ENCODE measurements at places on chromosomes 3 and 15. TPM values are rescaled to one million over a fixed set of nuclear protein-coding genes. Genes with fewer than 3 reads are reported as not detected.

- H3K4me3 ChIP-seq = no peak overlapping the region
- no peak for DNase-seq
- H3K36me3 ChIP-seq = no peaks in the 10 kb centered on the region
- no peaks in the 10 kb centered on the region for H3K27me3 ChIP-seq
- no peaks in the 10 kb centered on the region for H3K4me1 ChIP-seq
These were observed 4.7 kb upstream of the MAP2K5 start for GRCh38 chr15:67537771-67538170.

GRCh38 chr3:45145681-45146614 lies at the start of gene CDCP1:
TSS of gene CDCP1 (minus strand) at chr3:45146378. CDS start at chr3:45146287, 91 bp downstream.
- H3K27me3 ChIP-seq = no peaks in the 10 kb centered on the region
- peaks cover 13% of the 10 kb centered on the region for H3K4me1 ChIP-seq
- H3K36me3 ChIP-seq = no peaks in the 10 kb centered on the region
- no peak within 1 kb of the TSS for H3K27ac ChIP-seq

GRCh38 chr15:52289629-52290081 lies 5.9 kb downstream of the MYO5C start:
- H3K4me3 ChIP-seq = no peak overlapping the region
- H3K27me3 ChIP-seq = no peaks in the 10 kb centered on the region
- no peak for DNase-seq
- H3K4me1 ChIP-seq = peaks cover 3% of the 10 kb centered on the region

DNA sequence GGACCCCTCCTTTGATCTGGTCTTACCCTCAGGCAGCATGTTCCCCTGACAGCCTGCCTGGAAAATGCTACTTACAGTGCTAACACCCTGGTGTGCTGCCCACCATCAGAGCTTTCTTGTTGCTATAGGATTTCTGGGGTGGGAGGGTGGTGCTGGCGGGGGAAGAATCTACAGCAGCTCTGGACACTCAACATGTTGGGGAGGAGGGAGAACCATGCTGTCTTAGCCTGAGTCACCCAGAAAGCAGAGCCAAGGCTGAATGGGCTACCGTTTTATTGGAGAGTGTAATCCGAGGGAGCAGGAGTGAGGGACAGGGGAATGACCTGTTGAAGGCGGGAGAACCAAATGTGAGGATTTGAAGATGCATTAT lies 45.6 kb downstream of the MFSD1 start:
- no peak for DNase-seq
- no peaks in the 10 kb centered on the region for H3K4me1 ChIP-seq

GRCh38 chr15:100737214-100737613 lies 134.8 kb downstream of the ASB7 start:
- H3K4me1 ChIP-seq = no peaks in the 10 kb centered on the region
- no peak overlapping the region for H3K4me3 ChIP-seq
- no peak for DNase-seq

- H3K36me3 ChIP-seq = no peaks in the 10 kb centered on the region
- no peak for DNase-seq
- no peaks in the 10 kb centered on the region for H3K27me3 ChIP-seq
- no peak overlapping the region for H3K4me3 ChIP-seq
- H3K27ac ChIP-seq = no peak overlapping the region
- H3K4me1 ChIP-seq = no peaks in the 10 kb centered on the region
These were observed 95.4 kb downstream of the ZNF621 start for GRCh38 chr3:40620151-40620550.

Gene THAP10
- 0.42 TPM for total RNA-seq
